ENCODE measurements at places on chromosomes 1 and 21.

- no peak for DNase-seq
Observed at GRCh38 chr1:75953461-75953860, 21.3 kb upstream of the ASB17 start.

GRCh38 chr21:44337449-44337848 lies 1.7 kb downstream of the CFAP410 start:
- no peak for DNase-seq

GRCh38 chr1:115975569-115976061 lies 698 bp upstream of the SLC22A15 start:
- DNase-seq, result no peak

GRCh38 chr21:18294100-18294499 lies 49.5 kb downstream of the CHODL start:
- no peak for DNase-seq

DNA sequence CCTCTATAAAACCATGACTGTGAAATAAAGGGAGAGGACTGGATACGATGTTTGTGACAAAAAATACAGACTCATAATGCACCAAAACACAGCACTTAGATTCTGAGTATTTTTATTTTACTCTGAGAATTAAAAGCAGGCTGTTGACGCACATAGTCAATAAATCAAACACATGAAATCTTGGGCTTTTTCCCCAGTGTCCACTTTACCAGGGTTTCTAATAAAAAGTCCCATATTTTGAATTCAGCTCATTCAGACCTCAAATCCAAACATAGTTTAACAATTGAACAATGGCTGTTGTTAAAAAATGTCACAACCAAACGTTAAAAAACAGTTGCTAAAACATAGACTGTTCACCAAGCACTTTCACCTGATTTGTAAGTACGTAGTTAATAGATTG lies 553.4 kb downstream of the LTN1 start:
- DNase-seq, result no peak

GRCh38 chr1:178060789-178061556 lies 32.9 kb upstream of the RASAL2 start:
- no peak for DNase-seq

GRCh38 chr1:246753670-246754535 lies 29.7 kb downstream of the SCCPDH start:
- no peak for DNase-seq

Data from coronary artery (tissue), 2 donors.